Stimulated activated CD8-positive, alpha-beta memory T cell treated with anti-CD3 and anti-CD28 coated beads, Interleukin-12 subunit alpha, Interleukin-12 subunit beta, amount 100 ng/mL, for 4 hours (primary cell): ENCODE measurements at places on chromosomes 4 and X.

GRCh38 chrX:56233682-56234081 lies 1.5 kb downstream of the KLF8 start:
- no peak for DNase-seq

- no peak for DNase-seq
Measured at GRCh38 chrX:75786290-75786689, 1.2 kb upstream of the MAGEE2 start.

GRCh38 chr4:61666244-61666643 lies 466.1 kb downstream of the ADGRL3 start:
- DNase-seq, result no peak

- DNase-seq, result no peak
Measured at GRCh38 chrX:30261012-30261411, 14.1 kb downstream of the MAGEB1 start.

DNA sequence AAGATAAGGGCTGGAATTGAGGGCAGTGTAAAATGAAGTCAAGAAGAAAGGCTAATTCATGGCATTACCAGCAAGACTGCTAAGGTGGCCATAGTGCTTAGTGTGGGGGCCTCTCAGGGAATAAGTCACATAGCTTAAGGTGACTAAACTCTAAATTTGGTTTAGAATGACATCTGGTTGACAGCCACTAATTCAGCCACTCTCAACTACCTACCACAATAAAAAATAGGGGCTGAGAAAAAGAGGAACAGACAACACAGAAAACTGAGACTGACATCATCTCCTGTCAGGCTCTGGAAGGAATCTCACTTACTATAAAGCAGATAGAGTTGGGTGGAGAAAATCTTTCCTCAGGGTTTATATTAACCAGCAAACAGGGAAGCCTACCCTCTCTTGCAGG lies 96.9 kb downstream of the CHRDL1 start:
- no peak for DNase-seq

DNA sequence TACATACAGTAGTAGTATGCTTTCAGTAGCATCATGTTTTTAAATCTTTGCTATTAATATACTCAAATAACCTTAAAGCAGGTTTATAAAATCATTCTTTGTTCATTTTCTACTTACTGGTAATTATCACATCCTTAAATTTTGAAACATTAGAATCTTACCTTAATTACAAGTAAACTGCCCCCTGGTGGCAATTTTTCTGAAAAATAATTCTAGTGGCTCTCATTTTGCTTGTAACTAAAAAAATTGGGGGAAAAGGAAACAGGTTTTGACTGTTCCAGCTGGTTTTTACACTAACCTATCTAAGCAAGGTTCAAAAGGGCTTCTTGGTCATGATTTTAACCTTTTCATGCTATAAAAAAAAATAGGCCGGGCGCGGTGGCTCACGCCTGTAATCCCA lies 18.5 kb upstream of the DCAF4L1 start:
- DNase-seq, result no peak

DNA sequence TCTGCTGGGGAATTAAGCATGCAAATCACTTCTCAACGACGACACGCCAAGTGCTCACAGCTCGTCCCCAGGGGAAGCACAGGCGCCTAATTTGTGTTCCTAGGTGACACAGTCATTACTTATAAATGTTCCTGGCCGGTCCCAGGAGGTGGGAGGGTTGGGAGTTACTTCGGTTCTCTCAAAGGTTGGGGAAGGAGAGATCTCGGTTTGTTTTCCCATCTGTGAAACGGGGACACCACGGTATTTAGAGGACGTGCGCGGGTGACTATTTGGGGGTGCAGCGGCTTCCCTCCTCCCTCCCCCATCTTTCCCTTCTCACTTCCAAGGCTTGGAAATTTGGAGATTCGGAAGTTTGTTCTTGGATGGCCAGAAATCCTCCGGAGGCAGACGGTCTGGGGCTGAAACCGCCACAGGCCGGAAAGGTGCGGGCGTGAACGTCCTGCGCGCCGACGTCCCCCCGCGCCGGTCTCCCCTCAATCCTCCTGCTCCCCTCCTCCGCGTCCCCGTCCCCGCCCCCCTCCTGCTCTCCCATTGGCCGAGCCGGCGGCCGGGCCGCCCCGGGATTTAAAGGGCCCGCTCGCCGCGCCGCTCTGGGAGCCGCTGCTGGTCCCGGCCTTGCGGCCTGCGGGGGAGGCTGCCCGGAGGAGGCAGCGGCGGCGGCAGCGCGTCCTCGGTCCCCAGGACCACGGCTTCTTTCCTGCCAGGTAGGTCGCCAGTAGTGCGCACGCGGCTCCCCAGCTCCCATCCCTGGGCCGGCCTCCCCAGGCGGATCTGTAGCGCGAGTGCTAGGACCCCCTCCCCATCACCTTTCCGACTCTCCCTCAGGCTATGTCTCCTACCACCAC lies at the start of gene PORCN:
Gene PORCN, plus strand, starts transcription at position 593 of the 845 bp plus-strand sequence. CDS start 829 bp downstream, outside the sequence.
- DNase-seq, result peak; percentile 66

DNA sequence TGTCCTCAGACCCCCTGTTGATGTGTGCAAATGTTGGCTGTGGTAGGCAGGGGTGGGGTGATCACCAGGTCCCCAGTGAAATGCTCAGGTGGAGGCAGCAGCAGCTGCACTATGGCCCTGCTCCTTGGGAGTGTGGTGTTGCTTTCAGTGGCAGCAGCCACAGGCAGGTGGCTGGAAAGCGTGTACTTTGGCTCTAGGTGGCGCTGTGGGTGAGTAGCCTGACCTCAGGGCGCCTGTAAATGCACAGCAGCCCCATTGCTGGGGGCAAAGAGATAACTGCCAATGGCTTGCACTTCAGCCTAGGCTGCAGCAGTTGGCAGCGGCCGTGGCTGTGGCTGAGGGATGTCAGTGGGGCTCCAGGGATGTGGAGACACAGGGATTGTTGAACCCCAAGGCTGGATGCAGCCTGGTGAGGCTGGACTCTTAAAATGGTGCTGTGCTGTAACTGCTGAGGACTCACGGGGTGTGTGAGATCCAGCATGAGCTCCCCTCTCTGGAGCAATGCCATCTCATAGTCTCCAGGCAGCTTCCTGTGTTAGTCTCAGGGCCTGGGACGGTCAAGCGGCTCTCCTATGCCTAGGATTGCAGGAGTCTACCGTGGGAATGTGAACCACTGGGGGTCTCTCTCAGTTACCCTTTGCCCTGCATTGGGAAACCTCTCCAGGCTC lies 421.7 kb upstream of the HTR2C start:
- DNase-seq, result no peak

- DNase-seq, result no peak
Measured at GRCh38 chr4:26912810-26913209, 52.2 kb downstream of the STIM2 start.

- no peak for DNase-seq
Measured at GRCh38 chr4:26377328-26378311, 56.8 kb downstream of the RBPJ start.
